ENCODE measurements at places on chromosomes 3 and 15.

- DNase-seq, result no peak
Observed at GRCh38 chr3:42752961-42753360, 20.1 kb downstream of the CCDC13 start.

GRCh38 chr15:50848349-50848748 is 60.1 kb upstream of the AP4E1 start:
- no peak for DNase-seq

- no peak for DNase-seq
Observed at GRCh38 chr15:35215093-35215492, 130.0 kb upstream of the NANOGP8 start.

DNA sequence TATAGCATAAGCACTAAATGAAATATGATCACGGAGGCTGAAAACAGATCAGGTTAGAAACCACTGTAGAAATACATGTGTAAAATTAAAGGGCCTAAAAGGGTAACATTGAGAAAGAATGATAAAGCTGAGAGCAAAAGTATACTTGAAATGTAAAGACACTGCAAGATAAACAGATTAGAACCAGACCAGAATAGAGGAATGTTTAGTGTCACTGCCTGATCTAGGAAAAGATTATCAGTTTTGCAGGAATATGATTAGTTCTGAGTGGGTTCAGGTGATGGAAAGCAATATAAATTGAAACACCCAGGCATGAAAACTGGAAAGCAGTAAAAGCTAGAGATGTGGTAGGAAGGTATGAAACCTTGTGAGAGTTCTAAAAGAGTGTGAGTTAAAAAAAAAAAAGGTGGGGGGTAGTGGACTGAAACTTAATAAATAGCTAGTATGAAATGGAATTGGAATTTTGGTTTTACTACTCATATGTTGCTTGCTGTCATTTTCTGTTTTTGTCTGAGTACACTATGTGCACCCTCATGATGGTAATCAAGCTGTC is 16.0 kb upstream of the C3orf38 start:
- DNase-seq, result no peak

GRCh38 chr15:99105514-99106341 is 848 bp downstream of the SYNM start:
- DNase-seq, result peak; percentile 6

- no peak for DNase-seq
Observed at GRCh38 chr3:171506743-171507319, 46.6 kb upstream of the TNIK start.

DNA sequence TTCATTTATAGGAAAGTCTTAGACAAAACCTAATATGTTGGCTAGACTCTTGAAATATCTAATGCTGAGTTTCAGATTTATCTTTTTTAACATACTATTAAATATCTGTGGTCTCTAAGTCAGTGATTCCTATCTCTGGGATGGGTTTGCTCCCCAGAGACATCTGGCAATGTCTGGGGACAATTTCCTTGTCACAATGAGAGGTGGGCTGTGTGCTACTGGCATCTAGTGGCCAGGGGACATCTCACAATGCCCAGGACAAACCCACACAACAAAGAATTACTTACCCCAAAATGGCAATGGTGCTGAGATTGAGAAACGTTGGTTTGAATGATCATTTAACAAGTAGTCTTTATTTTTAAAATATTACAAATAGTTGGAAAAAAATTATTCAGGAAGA is 602.1 kb downstream of the MAGI1 start:
- no peak for DNase-seq

DNA sequence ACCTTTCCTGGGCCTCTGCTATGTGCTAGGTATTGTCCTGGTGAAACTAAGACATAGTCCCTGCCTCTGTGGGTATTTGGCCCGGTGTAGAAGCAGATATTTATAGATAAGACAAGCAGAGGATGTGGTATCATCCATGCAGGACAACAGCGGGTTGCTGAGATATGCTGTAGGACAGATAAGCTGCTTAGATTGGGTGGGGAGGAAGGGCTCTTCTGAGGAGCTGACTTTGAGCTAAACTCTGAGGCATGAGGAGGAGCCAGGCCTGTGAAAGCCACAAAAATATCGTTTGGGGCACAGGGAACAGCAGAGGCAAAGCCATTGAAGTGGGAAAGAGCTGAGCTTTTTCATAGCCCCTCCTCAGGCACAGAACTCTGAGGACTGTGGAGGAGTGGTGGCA is 492.5 kb upstream of the CFAP20DC start:
- DNase-seq, result no peak

DNA sequence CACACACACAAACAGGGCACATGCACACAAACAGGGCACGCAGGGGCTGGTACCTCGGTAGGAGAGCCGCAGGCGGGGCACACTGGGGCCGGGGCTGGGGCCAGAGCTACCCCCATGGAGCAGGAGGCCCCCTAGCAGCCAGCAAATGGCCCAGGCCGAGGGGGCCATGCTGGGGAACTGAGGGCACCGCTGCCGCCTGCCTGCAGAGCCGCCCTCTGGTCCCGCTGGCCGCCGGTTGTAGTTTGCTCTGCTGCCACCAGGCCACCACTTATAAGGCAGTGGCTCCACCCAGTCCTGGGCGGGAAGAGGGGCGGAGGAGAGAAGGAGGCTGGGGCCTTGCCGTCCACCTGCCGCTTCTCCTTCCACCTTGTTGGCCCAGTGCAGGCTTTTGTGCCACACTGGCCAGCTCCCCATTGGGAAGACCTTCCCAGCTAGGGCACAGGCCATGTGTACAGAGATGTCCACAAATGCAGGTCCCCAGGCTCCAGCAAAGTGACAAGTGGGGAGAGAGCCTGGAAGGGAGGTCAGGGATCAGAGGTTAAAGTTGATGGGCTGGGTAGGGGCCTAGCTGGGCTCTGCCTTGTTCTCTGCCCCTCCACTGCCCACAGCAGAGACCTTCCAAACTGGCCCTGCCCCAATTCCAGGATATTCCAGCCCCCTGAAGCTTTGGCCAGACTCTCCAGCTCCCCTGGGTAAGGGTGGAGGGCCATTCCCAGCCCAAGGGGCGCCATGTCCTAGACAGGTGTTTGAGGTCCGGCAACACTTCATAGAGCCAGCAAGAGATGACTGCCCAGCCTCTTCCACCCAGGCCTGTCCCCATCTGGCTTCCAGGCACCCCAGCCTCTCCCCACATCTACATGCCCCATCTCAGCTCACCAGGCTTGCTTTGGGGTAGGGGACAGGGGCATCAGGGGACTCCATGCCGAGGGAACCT is at the start of gene SEMA3G:
TSS of gene SEMA3G (minus strand) at position 244 of the 934 bp plus-strand sequence. CDS start at position 168, 76 bp downstream.
- peak; percentile 65 for DNase-seq

- no peak for DNase-seq
Observed at GRCh38 chr3:182331341-182331740, 462.0 kb upstream of the ATP11B start.

DNA sequence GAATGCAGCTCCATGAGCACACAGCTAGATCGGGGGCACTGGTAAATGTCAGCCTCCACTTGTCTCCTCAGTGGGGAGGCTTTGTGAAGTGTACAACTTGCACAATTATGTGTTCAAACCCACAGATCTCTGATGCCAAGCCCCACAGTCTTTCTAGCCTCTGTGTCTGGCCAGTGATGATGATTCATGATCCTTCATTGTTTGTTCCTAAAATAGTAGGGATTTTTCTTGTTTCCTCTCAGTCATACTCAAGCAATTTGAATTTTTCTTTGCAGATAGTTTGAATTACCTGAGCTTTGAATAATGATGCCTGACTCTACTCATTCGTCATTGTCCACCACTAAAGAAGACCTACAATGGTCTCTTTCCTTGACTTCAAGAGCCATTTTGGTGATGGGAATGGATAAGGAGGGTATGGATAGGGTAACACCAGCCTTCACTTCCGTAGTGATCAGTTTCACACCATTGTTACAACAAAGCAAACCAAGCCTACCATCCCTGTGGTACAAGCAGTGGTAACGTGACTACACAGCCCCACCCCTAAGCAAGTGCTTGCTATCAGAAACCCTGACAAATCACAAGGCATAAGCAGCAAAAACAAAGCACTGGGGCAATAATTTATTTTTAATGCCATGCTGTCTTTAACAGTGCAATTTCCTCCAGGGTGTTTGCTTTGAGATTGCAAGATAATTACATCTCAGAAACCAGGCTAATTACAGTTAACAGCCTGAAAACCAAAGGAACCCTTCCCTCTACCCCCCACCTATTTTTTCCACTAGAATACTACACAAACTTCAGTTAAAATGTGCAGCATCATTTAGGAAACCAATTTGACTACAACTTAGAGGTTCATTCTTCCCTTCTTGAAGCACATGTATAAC is 114.1 kb upstream of the PPP2R3A start:
- no peak for DNase-seq

GRCh38 chr15:52349052-52349700 is 53.6 kb upstream of the MYO5C start:
- no peak for DNase-seq

- no peak for DNase-seq
Observed at GRCh38 chr3:62184559-62184958, 188.8 kb downstream of the FEZF2 start.

DNA sequence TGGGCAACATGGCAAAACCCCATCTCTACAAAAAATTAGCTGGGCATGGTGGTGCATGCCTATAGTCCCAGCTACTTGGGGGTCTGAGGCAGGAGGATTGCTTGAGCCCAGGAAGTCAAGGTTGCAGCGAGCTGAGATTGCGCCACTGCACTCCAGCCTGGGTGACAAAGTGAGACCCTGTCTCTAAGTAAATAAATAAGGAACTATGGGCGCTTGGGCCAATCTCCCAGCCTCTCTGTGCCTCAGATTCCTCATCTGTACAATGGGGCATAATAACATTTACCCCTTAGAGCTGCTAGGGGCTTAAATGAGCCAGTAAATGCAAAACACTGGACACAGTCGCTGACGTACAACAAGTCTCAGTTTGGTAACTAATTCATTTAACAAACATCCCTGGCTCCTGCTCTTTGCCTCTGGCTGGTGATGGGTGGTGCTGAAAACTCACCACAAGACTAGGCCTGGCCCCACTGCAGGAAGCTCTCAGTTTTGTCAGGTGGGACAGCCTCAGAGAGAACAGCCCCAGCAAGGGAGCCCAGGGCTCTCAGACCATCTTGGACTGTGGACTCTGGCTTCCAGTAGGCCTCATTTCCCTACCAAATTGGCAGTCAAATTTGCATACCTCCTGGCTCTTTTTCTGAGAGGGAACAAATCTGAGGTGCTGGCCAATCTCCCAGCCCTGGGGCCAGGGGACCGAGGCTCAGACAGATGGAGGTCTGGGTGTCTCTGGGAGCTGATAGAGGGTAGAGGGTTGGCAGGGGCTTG is 6.4 kb upstream of the TBC1D2B start:
- DNase-seq, result no peak

- no peak for DNase-seq
Observed at GRCh38 chr3:127732879-127733350, 60.2 kb downstream of the ABTB1 start.

- no peak for DNase-seq
Observed at GRCh38 chr3:16114429-16114828, 60.1 kb upstream of the GALNT15 start.

- no peak for DNase-seq
Observed at GRCh38 chr15:68500363-68501258, 68.6 kb upstream of the ITGA11 start.

DNA sequence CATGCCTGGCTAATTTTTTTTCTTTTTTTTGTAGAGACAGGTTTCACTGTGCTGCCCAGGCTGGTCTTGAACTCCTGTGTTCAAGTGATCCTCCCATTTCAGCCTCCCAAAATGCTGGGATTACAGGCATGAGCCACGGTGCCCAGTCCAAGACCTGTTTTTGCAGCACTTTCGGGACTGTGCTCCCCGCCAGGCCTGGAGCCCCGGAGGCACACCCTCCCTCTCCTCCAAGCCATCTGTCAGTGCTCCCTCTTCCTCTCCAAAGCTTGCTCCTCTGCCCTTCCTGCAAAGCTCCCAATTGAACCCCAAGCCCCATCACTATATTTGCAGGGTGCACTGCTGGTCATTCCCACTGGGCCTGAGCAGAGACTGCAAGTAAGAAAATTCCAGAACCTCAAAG is 98.1 kb downstream of the CORO2B start:
- DNase-seq, result no peak

GRCh38 chr3:85592256-85592655 is 633.5 kb downstream of the CADM2 start:
- DNase-seq, result no peak

All from stimulated activated naive B cell treated with anti-CD40 and anti-IgM and Interleukin-4, amounts not matched to agents 10 μg/mL and 1 μg/mL and 100 μg/mL, for 72 hours (primary cell).